Mucosa of gallbladder (tissue), 1 donor: ENCODE measurements at places on chromosomes 6 and 20. TPM values are rescaled to one million over a fixed set of nuclear protein-coding genes. Genes with fewer than 3 reads are reported as not detected.

Gene TSPO2
- total RNA-seq, result 1.0 TPM

- DNase-seq, result no peak
Observed at GRCh38 chr6:133761706-133762105, 127.2 kb upstream of the TCF21 start.

GRCh38 chr6:100998111-100998510, 117.0 kb upstream of the ASCC3 start:
- DNase-seq, result no peak

Gene SCUBE3
- 0.37 TPM for total RNA-seq

Gene SLC22A16
- total RNA-seq, result not detected
